ENCODE measurements at places on chromosomes 4 and X.

- no peak for DNase-seq
These were observed 140.7 kb downstream of the GATB start for GRCh38 chr4:151620066-151620465.

- no peak for DNase-seq
These were observed 73.0 kb downstream of the AFF1 start for GRCh38 chr4:87007528-87008446.

- no peak for DNase-seq
These were observed 36.3 kb downstream of the SULT1E1 start for GRCh38 chr4:69823481-69824186.

- DNase-seq: no peak
These were observed 134.9 kb upstream of the GATB start for GRCh38 chr4:151895671-151896070.

GRCh38 chr4:61220556-61220955 is 20.4 kb downstream of the ADGRL3 start:
- DNase-seq: no peak

- DNase-seq: no peak
These were observed 84.6 kb downstream of the RELL1 start for GRCh38 chr4:37601531-37601930.

GRCh38 chr4:119750048-119750447 is 121.4 kb upstream of the PDE5A start:
- no peak for DNase-seq

DNA sequence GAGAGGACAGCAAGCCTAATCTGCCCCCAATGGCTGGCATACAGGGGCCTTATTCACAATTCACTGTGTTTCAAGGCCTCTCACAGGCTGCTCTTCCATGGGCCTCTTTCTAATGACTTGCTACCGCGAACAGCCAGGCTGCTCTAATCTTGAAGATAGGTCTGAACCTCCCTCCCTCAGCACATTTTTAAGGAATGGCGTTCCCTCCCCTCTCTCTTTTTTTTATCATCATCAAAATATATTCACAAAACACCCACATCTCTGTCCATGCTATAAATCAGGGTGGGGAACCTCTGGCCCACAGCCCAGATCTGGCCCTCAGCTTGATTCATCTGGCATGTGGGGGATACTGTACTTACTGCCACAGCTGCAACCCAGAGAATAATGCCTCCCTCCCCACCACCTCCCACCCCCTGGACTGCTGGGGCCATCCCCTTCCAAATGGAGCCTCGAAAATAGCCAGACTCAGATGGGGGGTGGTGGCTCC is 76.2 kb upstream of the PLAC1 start:
- DNase-seq: no peak

DNA sequence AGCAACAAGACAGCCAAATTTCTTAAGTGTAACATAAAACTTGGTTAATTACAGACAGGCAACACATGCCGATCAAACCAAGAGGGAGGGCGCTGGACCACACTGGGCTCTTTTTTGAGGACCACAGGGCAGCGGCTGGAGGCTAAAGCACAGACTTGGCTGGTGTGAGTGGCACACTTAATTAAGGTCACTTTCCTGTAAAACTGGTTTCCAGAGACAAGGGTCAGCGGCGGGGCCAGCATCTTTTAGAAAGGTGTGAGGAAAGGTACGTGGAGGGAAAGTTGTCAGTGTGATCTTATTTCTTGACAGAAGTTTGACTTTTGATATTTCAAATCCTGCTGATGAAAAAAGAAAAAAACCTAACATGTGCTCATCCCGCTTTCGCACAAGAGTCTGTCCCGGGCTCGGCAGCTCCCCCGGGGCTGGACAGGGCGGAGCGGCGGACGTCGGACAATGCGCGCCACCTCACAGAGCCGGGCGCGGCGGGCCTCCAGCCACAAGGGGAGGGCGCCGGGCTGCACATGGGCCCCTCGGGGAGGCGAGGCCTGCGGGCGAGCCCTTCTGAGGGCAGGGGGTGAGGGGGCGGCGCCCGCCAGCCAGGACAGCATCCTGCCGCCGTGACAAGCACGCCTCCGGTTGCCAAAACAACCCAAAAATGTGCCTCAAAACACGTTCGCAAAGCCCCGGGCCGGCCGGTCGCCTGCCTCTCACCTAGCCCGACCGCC is 660 bp upstream of the HSPA4L start:
- DNase-seq: no peak

DNA sequence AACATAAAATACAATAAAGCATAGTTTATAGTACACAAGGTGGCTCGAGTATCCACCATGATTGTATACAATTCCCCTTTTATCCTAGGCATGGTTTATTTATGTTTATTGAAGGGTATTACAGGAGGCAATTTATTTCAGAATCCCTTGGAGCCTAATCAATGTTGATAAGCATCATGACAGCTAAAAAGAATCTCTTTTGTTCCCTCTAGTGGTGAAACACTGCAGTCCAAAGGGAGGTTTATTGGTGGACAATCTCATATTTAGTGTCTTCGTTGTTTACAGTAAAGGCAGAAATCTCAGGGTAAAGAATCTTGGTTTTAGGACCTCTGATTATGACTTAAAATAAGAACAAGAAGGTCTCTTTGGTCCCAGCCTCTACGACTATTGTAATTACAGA is 1712.5 kb downstream of the C4orf33 start:
- no peak for DNase-seq

GRCh38 chr4:140408974-140409373 is 18.5 kb downstream of the CLGN start:
- no peak for DNase-seq

- no peak for DNase-seq
These were observed 27.7 kb upstream of the CEP135 start for GRCh38 chr4:55921093-55921492.

GRCh38 chrX:9326369-9326768 is 138.5 kb upstream of the TBL1X start:
- DNase-seq: no peak

DNA sequence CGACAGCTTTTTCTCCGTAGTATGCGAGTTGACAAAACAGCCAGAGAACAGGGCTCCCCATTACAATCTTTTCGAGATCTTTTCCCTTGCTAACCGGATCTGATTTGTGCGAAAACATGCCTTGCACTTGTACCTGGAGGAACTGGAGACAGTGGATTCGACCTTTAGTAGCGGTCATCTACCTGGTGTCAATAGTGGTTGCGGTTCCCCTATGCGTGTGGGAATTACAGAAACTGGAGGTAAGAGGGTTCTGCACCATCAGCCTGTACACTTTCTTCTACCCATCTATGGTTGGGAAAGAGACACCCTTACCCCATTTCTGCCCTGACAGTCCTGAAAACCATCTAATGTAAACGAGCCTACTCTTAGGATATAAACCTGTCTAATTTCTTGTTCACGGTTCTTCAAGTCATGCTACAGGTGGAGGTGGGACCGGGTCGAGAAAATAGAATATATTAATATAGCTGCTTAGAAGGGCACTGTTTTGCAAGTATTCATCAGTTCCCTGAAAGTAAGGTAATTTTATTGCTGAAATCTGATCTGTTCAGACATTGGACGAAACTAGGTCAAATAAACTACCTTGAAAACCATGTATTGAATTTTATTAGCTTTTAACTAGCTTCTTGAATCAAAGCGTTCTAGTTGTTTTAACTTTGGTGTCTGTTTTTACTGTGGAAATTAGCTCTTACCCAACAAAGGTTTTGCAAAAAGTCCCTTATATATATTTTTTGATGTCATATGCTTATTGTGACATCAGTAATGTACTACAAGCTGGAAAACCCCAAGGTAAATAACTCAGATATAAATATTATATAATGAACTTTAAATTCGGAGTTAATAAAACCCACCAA is 869 bp downstream of the TMEM184C start:
- no peak for DNase-seq

DNA sequence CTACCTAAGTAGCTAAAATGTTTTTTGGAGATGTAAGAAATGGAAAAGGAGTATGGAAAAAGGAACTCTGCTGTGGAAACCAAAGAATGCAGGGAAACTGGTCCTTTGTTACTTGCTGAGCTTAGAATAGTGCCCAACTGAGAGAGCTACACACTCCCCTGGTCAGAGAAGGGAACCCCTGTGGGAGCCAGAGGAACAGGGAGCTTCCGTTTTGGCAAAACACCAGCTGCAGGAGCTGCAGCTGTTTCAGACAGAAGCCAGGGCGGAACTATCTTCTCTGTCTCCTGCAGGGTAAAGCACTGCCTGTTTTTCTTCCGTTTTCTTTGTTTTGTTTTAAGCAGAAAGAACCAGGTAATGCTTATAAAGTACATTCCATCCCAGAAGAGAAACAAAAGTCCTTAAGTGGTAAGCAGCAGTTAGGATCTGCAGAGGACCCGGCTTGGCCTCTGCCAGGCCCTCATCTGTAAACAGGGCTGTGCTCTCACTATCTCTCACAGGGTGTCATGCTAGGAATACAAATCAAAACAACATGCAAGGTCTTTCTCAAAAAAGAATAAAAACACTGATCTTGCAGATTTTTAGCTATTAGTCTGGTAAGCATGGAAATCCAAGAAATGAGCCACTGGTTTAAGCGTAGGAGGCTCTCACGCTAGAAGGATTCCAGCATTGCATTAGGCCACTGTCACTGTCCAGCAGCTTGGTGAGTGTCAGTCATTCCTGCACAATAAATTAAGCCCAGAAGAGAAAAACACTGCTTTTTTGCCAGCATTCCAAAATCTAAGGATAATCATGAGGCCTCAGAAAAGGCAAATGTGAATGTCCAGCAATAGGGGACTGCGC is 76.1 kb downstream of the CHST7 start:
- no peak for DNase-seq

DNA sequence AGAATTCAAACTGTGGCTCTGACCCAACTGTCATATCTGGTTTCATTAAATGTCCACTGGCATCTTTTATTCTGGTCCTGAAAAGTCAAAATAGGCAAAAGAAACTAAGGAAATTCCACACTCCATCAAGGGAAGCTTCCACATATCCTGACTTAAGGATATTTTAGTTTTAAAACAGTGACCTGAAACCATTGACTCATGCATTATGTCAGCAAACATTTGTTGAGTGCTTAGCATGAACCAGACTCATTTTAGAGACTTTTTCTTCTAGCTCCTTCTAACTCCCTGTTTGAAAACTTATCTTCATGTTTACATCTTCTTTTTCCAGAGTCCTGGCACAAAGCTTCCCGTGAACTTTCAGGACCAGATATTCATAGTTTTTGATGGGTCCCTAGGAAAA is 6.9 kb upstream of the CXCL1 start:
- no peak for DNase-seq

DNA sequence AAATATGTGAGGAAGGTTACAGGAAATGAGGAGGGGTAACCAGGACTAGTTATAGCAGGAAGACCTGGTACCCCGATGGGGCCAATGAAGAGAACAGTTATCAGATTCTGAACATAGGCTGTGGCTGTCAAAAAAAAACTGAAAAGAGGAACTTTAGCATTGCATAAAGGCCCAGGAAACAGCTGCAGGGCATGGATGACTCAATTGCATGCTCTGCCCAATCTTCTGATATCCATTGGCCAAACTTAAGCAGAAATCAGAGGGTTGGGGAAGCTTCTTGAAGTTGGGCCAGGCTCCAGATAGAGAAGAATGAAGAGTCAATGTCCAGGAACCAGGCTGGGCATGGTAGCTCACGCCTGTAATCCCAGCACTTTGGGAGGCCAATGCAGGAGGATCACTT is 1222.4 kb upstream of the PRKX start:
- DNase-seq: no peak

DNA sequence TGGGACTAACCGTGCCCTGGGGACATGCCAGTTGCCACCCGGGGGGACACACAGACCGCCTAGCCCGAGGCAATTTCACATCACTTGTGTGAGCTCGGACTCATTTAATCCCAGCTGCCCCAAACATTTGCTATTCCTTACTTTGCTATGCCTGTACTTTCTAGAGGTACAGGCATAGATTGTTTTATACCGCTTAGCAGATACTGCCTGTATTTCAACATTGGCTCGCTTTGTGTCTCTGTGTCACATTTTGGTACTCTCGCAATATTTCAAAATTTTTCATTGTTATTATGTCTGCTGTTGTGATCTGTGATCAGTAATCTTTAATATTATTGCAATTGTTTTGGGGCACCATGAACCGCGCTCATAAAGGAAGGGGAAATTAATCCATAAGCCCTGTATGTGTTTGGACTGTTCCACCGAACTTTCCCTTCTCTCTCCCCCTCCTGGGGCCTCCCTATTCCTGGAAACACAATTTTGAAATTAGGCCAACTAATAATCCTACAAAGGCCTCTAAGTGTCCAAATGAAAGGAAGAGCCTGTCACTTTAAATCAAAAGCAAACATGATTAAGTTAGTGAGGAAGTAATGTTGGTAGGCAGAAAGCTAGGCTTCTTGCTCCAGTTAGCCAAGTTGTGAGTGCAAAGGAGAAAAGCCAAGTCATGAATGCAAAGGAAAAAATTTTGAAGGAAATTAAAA is 568 bp upstream of the CASP6 start:
- no peak for DNase-seq

GRCh38 chr4:30386266-30386895 is 333.8 kb upstream of the PCDH7 start:
- no peak for DNase-seq

- no peak for DNase-seq
These were observed 267.6 kb downstream of the TENM3 start for GRCh38 chr4:182510836-182511235.

DNA sequence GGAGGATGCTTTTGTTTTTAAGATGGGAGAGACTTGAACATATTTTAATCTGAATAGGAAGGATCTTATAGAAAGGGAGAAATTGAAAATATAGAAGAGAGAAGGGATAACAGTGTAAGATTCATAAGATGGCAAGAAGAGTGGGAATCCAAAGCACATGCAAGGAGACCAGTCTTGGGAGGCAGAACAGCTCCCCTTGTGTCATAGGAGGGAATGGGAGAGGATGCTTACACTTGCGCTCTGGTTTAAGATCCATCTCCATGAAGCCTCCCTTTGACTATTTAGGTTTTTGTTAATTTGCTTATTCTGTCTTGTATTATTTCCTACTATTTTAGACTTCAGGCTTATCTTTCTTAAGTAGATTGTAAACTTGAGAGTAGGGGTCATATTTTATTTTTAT is 42.7 kb downstream of the KIF4A start:
- DNase-seq: no peak

DNA sequence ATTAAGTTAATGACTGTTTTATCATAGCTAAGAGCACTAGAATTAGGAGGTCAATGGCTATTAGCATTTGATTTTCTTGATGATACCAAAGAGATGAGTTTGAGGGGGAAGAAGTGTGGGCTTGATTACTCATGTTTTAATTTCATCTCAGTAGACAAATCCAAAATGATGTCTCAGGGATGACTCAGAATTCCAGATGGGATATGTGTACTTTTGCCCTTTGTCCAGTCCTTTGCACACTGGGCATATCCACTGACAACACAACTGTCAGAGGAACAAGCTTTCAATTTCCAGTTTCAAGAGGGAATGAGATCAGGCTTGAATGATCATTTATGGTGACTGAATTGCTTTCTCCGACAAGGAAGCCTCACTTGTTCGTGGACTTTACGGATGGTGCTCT is 325.3 kb upstream of the FTHL17 start:
- no peak for DNase-seq

Data from stimulated activated CD4-positive, alpha-beta T cell treated with anti-CD3 and anti-CD28 coated beads, TNF-alpha, amount 100 ng/mL, for 4 hours (primary cell).